ENCODE measurements at places on chromosomes 3 and 15.

- DNase-seq: no peak
Measured at GRCh38 chr3:16382845-16383244, 117.8 kb downstream of the OXNAD1 start.

GRCh38 chr3:53120336-53120735 lies 9.9 kb downstream of the RFT1 start:
- DNase-seq: no peak

DNA sequence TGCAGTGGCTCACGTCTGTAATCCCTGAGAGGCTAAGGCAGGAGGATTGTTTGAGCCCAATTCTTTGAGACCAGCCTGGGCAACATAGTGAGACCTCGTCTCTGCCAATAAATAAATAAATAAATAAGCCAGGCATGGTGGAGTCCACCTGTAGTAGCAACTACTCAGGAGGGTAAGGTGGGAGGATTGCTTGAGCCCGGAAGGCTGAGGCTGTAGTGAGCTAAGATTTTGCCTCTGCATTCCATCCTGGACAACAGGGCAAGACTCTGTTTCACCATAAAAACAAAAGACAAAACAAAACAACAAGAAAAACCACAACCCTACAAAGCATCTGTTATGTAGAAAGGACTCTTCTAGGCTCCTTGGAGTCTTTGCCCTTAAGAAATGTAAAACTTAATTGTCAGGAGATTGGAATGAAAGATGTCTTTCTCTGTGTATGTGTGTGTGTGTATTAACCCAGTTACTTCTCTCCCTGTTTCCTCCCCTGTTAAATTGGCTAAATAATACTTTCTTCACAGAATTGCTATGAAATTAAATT lies 9.5 kb downstream of the NECTIN3 start:
- peak; percentile 68 for DNase-seq

GRCh38 chr3:50345586-50346234 lies at the start of gene ZMYND10:
Gene ZMYND10 (minus strand): TSS chr3:50345732. CDS start chr3:50345579, 153 bp downstream.
- DNase-seq: peak; percentile 72

DNA sequence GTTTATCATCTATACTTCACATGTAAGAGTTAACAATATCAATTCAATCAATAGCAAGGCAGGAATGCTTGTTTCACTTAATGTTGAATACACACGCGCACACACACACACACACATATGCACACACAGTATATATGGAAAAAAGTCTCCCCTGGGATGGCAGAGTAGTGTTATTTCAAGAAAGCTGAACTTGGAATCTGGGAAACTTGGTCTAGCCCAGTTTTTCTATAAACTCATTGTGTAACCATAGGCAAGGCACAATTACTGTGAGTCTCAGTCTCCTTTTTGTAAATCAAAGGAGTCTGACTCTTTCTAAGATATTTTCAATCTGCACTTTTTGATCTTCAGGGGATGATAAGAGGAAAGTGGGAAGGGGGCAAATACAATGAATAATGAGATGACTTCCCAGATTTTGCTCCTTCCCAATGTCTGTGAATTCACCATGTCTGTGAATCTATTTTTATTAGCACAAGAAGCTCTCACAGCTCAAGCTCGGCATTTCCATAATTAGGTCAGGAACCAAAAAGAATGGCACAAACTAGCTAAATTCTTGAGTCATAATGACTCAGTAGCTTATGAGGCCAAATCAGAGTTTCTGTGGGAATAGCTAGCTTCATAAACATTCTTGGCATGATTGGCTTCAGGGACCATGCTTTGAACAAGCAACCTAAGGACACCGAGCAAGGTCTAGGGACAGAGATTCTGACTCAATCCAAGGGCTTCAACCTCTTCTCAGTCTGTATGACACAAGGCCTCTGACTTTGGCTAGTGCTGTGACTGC lies 227.4 kb upstream of the DCBLD2 start:
- peak; percentile 98 for DNase-seq

DNA sequence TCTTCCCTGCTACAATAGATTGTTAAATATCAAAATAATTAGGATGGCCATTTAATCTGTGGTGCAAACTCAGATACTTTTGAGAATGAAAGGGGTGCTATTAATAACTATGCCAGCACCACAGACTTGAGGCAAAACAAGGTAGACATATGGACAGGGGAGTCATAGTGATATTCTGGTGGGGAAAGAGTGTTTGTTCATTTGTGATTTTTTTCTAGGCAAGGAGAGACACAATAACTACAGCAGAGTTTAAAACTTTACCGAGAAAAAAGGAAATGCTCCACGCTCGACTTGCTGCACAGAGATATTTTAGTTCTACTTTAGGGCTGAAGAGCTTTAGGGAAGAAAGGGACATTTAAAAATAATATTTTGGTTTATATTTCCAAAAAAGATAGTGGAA lies 611.2 kb upstream of the GRM7 start:
- no peak for DNase-seq

- no peak for DNase-seq
Measured at GRCh38 chr3:195093731-195094130, 177.2 kb downstream of the XXYLT1 start.

GRCh38 chr3:116059421-116060096 lies 385.7 kb downstream of the LSAMP start:
- DNase-seq: peak; percentile 88

- peak; percentile 87 for DNase-seq
Measured at GRCh38 chr3:66362541-66362941, 138.3 kb downstream of the LRIG1 start.

DNA sequence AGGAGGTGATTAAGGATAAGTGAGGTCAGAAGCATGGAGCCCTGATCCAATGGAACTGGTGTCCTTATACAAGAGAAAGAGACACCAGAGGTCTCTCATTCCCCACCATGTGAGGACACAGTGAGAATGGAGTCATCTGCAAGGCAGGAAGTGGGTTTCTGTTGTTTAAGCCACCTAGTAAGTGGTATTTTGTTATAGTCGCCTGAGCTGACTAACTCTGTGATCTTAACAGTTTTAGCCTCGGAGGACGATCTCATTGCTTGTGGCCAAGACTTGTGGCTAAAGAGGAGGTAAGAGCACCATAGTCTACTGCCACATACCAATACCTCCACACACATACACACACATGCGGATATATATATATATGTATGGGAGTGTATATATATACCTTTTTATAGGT lies 73.8 kb downstream of the MCTP2 start:
- no peak for DNase-seq

GRCh38 chr3:49554633-49555265 lies 472 bp downstream of the BSN start:
- no peak for DNase-seq

DNA sequence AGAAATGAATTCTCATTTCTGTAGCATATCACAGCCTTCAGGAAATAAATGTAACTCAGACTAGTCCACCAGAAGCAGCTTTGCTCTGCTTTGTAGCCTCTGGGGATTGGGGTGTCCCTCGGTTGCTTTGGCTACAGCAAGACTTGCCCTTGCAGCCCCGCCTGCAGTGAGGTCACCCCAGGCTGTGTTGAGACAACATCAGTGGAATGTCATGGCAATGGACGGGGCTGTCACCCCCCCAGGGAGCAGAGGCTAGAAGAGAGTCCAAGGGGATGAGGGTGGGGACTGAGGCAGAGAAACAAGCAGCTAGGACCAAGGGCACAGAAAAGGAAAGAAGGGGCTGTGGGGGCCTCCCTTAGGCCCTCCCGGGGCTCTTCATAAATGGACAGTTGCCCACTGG lies 854 bp downstream of the CLEC3B start:
- DNase-seq: peak; percentile 81

- DNase-seq: no peak
Measured at GRCh38 chr3:52982839-52983238, 63.0 kb downstream of the SFMBT1 start.

GRCh38 chr3:100384733-100385525 lies 16.0 kb downstream of the TOMM70 start:
- DNase-seq: no peak

DNA sequence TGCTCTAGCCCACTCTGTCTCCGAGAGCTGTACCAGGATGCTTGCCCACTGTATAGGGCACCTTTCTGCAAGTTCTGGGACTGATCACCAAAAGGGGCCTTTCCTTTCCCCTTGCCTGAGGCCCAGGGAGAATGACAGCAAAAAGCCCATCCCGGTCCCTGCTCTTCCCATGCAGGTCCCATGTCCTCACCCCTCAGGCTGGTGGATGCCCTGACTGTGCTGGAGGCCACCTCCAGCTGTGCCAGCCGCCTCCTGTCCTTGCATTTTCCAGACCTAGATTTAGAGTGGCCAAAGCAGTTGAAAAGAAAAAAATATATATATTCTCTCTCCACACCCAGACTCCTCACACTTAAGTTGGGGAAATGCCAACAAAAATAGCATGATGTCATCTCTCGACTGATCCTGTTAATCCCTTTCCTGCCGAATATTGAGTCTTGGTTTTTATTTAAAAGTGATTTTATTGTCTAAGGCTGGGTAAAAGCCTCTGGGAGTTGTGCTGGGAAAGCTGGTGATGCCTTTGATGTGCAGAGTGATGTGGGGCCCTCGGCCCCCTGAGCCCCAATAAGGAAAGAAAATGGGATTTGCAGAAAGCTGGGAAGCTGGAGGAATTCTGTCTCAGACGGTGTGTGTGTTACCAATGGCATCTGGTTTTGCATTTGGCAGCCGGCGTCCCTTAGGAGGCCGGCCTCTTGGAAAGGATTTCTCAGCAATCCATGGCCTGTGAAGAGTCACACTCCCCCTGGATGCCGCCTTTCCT lies 29.3 kb upstream of the TPM1 start:
- DNase-seq: peak; percentile 83

DNA sequence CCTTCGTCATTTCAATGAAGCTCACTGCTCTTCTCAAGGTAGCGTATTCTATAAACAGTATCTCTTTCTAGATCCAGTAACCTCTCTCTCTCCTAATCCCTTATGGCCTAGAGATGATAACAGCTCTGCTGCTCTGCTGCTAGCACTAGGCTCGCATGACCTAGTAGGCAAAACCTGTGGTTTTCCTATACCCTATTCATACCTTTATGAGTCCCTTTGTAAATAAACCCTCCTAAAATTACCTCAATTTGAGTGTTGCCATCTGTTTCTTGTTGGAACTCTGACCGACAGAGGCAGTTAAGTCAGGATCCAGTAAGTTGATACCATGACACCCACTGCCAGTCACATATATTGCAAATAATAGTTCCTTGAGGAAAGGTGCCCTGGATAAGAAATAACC lies 7.3 kb downstream of the CCDC14 start:
- no peak for DNase-seq

GRCh38 chr3:73045391-73045790 lies 16.1 kb upstream of the EBLN2 start:
- no peak for DNase-seq
